ENCODE measurements at places on chromosomes 1 and 21. TPM values are rescaled to one million over a fixed set of nuclear protein-coding genes. Genes with fewer than 3 reads are reported as not detected.

The TTC39A gene
- 31.8 TPM for total RNA-seq

The MAP3K7CL gene
- total RNA-seq: 3.6 TPM

The MROH7 gene
- total RNA-seq: 2.6 TPM

The RIT1 gene
- 26.5 TPM for total RNA-seq

The ANGPTL3 gene
- not detected for total RNA-seq

DNA sequence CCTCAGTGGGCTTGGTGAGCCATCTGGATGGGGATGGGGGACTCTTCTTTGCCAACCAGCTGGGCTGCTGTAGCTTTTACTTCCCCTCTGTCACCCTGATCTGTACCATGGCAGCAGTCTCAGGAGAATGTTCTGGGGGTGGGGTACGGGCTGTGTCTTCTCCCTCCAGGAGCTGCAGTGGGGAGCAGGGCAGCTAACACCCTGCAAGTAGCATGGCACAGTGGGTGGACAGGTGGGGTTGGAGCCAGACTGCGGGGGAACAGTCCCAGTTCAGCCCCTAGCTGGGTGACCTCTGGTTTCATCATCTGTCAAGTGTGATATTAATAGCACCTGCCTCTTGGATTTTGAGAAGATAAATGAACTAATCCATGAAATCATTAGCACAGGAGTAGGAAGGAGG, 3.1 kb downstream of the NFASC start:
- H3K4me1 ChIP-seq: peaks cover 5% of the 10 kb centered on the region
- no peaks in the 10 kb centered on the region for H3K27me3 ChIP-seq
- no peak overlapping the region for H3K4me3 ChIP-seq
- no peak for DNase-seq
- H3K27ac ChIP-seq: no peak overlapping the region
- no peaks in the 10 kb centered on the region for H3K36me3 ChIP-seq

DNA sequence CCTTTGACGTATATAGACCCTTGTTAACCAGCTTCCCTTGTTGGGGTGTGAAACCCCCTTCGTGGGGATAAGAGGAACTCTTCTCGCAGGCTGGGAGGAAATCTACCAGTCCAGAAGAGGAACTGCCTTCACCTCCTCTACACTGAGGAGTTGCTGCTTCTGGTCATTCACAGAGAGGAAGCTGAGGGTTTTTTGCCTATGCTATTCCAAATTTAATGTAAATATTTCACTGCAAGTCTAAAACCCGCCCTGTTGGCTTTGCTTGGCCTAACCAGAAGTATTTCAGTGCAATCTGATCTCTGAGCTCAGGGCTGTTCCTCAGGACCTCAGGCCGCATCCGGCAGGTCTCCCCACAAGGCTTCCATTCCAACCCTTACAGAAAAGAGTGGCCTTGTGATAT, 150.1 kb downstream of the HIVEP3 start:
- no peaks in the 10 kb centered on the region for H3K27me3 ChIP-seq
- DNase-seq: no peak
- no peaks in the 10 kb centered on the region for H3K36me3 ChIP-seq
- no peak overlapping the region for H3K4me3 ChIP-seq

Data from adrenal gland (tissue), 19 donors.